Skin of body (tissue), 3 donors: ENCODE measurements at places on chromosomes 7 and 10.

GRCh38 chr10:44198780-44199097 lies 186.2 kb downstream of the CXCL12 start:
- no peak for DNase-seq

- DNase-seq: no peak
Measured at GRCh38 chr10:116646502-116646901, 25.7 kb downstream of the PNLIPRP2 start.

DNA sequence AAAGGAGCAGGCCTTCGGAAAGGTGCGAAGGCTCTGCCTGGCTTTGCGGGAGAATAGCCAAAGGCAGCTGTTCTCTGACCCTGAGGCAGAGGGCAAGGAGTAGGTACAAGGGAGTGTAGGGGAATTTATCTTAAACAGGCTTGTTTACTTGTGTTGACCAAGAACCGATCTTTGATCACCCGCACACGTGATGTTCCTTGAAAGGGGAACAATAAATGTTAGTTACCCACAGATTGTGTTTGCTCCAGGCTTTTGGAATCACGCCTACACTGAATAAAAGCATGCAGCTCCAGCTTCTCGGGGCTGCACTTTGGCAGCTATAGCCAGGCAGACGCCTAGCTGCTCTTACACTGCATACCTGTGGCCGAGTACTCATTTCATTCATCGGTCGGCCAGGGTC lies 420.8 kb downstream of the PHF14 start:
- DNase-seq: no peak

DNA sequence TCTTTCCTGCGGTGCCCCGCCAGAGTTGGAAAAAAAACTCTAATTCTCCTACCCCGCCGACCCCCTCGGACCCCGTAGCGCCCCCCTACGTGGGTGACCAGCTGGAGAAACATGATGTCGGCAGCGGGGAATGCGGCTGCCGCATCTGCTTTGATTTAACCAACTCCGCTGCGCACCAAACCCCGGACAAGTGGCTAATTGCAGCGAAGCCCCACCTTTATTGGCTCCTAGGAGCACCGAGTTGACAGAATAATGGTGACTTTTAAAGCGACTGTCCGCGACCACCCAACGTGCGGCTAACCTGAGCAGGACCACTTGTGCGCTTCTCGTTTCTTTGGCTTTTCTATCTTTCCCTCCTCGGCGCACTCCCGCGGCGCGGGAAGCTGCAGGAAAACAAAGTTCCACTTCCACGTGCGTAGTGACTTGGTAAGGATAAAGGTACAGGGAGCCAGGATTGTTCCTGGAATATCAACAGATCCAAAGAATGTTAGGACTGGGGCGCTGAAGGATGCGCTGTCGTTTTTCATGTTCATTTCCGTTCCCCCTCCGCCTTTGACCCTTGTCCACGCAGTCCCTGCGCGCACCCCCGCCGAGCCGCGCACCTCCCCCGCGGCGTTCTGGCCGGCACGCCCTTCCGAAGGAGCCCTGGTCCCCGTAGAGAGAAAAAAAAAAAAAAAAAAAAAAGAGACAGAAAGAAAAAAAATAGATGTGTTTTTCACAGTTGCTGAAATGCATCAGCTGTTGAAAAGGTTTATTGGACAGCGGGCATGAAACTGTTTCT lies 1.4 kb downstream of the WNT16 start:
- DNase-seq: no peak

GRCh38 chr7:111080495-111081105 lies 10.3 kb upstream of the LRRN3 start:
- DNase-seq: no peak

DNA sequence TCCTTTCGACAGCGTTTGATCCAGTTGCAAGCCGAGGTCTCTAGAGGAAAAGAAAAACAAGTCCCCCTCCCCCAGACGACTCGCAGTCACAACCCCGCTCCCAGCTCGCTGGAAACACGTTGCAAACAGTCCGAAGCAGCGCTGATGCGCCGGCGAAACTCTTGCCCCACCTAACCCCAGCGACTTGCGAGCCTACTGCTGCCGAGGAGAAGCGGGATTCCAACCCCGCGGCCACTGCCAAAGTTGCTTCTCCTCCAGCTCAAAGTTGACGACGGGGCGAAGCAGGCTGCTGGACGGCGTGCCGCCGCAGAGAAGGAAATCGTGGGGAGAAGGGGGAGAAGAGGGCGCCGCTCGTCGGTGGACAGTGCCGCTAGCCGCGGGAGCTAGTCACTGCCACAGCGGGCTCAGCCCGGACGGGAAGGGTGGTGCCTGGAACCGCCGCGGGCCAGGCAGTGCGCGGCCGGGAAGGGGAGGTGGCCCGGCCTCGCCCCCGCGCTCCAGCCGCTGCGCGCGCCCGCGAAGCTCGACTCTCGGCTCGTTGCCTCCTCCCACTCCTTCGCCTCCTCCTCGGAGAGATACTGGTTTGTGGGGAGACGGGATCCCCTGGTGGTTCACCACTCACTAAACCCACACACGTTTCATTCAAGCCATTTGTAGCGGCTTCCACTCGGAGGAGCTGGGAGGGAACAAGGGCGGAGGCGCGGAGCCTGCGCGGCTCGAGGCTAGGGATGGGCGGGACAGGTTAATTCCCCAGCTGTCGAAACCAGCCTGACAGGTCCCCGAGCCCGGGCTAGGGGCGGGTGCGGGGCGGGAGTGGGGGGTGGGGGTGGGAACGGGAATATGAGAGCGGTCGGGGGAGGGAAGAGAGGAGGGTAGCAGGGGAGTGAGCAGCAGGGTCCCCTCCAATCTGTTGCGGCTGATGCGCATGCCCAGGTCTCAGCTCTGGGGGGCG lies at the start of gene GPR37:
Gene GPR37 (minus strand): TSS at position 392 of the 952 bp plus-strand sequence. CDS start 816 bp downstream, outside the sequence.
- DNase-seq: peak; percentile 30

DNA sequence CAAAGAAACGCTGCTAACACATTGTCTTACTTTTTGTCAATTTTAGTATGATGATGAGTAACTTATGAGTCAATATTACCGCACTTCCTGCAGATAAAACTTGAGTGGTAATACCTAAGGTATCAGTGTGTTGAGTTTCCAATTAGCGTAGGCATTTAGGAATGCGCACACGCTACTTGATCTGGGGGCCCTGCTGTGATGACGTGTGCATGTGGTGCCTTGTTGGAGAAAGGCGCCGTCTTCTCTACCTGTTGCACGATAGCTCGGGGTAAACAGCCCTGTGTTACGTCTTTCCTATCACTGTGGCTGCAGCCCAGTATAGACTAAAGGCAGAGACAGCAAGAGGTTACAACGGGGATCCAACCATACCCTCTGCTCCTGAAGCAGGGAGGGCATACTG lies 476.8 kb upstream of the ADARB2 start:
- no peak for DNase-seq

- no peak for DNase-seq
Measured at GRCh38 chr10:3445648-3446047, 273.1 kb upstream of the PITRM1 start.

- no peak for DNase-seq
Measured at GRCh38 chr10:28783087-28783486, 105.8 kb downstream of the BAMBI start.

DNA sequence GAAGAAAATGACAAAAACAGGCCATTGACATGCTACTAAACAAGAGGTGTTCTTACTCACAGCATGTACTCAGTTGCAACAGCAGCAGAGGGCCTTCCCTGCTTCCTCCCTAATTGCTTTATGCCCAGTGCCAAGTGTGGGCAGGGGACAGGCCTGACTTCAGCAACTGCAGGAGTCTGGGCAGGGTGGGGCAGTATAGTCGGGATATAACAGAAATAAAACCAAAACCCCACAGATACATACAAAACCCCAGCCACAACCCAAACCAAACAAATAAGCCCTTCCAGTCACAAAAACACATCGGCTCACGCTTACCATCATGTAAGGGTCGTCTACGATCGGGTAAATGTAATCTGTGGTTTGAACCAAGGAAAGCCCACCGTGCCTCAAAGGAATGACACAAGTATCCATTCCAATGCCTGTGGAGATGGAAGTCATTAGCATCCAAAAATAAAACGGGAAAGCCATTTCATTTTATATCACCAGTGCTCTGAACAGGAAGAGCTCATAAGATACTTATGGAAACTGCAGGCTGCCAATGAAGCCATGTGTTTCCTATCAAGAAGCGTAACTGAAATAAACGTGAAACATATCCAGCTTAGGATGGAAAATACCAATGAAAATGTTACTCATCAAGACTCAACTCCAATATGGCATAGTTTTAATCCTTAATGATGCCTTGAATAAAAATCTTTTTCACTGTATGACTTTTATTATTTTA lies 9.5 kb downstream of the SEPHS1 start:
- DNase-seq: peak; percentile 97

GRCh38 chr7:24336461-24336860 lies 52.5 kb downstream of the NPY start:
- no peak for DNase-seq

DNA sequence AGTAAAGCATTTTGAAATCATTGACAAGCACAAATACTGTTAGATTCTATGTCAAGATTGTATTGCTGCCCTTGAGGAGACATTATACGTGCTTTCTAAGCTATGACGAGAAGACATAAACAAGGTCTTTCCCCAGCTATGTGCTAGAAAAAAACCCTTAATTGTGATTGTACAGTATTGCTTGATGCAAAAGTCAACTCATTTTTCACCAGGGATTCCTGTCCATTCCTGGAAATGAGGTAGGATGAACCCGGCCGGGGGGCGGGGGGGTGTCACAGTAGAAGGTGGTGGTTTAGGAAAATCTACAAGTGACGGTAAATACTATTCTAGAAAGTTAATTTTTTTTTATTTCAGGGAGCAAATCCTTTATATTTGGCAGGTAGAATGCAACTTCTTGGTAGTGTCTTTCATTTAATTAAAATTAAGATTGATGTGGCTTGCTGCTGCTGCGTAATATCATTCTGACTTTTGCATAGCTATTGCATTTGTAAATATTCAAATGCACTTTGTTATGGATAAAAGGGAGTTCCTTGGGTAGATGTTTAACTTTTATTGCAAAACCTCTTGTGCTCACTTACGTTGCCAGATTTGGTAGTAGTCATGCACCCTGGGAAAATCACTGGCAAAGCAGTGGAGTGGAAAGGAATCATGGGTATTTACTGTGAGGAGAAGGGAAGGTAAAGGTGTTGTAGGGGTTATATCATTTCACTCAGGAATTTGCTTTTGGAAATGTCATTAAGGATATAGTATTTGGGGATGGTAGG lies 164.4 kb upstream of the PRPS1L1 start:
- no peak for DNase-seq

DNA sequence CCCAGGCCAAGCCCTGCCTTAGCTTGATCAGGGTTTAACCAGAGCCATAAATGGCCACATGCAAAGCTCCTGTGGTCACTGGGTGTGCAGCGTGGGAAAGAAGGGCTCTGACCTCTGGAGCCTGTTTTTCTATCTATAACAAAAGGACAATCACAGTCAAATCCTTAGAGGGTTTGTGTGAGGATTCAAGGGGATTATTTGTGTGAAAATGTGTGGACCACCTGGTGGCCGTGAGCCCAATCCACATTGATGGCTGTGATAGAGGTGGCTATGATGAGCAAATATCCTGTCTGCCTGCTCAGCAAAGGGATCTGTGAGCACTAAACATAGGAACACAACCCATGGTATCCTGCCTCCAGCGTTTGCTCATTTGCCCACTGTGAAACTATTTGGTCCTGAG lies 107.1 kb downstream of the C10orf90 start:
- no peak for DNase-seq

DNA sequence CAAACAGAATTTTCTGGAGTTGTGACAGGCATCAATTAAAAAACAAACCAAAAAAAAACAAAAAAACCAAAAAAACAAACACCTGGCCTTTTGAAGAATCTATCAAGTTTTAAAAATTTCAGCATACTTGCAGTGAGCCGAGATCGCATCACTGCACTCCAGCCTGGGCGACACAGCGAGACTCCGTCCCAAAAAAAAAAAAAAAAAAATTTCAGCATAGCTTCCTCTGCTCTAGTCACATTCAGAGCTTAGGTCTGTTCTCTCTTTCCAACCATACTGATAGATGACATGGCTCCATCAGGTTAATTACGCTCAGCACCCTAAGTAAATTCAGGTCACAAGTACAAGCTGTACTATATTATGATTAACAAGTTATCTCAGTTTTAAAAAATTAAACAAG lies 3.1 kb downstream of the KBTBD2 start:
- no peak for DNase-seq

DNA sequence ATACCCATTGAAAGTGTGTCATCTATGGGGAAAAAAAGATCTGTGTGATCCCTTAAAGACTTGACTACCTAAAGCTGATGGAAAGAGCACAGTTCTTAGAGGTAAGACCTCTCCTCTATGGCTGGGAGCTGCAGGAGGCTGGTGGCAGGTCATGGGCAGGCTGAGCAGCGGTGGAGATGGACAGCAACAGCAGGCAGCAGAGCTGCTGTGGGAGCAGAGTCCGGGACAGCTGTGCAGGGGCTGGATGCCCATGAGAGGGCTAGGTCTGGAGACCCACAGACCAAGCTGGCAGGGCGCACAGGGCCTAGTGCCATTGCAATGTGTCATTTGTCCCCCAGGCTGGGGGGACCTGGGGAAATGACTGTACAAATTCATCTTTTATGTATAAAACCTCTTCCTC lies 13.4 kb upstream of the EPHA1 start:
- DNase-seq: no peak
